ENCODE measurements at places on chromosomes 13 and 19.

DNA sequence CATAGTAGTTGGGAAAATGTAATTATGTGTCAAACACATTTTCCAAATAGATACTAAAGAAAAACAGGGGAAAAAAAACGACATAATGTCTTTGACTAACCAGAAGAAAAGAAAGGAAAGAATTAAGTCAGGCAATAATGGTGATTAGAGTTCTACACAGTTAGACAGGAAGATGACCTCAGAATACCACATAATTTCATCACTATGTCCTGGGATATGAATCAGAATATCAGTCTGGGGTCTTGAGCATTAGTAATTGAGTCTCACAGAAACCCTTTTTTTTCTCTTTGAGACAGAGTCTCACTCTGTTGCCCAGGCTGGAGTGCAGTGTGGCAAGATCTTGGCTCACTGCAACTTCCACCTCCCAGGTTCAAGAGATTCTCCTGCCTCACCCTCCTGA is 503.4 kb downstream of the SLITRK1 start:
- no peak for DNase-seq

DNA sequence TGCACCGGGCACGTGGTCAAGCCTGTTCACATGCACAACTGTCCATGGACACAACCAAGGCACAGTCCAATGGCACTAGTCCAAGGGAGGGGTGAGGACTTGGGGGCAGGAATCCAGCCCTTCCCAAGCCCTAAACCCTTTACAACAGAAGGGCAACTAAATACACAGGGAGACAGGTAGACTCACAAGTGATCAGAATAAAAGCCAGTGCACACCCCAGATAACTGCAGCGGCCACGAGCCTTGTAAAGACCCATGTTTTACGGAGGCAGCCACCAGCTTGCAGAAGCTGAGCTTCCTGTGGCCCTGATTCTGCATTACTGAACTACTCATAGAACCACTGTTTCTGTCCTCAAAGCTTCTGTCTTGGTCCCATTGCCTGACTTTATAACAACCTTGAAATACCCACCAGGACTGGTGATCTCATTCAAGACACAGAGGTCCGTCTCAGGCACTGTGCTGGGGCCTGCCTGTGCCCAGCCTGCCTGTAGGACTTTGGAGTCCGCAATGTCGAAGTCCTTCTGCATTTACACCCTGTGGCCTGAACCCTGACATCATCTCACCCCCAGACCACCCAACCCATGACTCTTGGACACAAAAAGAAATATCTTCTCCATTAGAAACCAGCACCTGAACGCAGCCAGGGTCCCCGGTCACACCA is 181.2 kb downstream of the COL4A1 start:
- DNase-seq = no peak

- DNase-seq = no peak
Observed at GRCh38 chr13:108120856-108121255, 94.5 kb downstream of the LIG4 start.

DNA sequence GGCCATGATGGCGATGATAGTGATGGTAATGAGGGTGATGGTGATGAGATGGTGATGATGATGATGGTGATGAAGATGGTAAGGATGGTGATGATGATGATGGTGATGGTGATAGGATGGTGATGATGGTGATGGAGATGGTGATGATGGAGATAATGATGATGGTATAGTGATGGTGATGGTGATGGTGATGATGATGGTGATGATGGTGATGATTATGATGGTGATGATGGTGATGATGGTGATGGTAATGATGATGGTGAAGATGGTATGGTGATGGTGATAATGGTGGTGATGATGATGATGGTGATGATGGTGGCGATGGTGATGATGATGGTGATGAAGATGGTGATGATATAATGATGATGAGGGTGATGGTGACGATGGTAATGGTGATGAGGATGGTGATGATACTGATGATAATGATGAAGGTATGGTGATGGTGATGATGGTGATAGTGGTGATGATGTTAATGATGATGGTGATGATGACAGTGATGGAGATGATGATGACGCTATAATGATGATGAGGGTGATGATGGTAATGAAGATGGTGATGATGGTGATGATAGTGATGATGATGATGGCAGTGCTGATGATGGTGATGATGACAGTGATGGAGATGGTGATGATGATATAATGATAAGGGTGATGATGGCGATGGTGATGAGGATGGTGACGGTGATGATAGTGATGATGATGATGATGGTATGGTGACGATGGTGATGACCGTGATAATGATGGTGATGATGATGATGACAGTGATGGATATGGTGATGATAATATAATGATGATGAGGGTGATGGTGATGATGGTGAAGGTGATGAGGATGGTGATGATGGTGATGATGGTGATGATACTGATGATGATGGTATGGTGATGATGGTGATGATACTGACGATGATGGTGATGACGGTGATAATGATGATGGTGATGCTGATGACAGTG is 37.5 kb downstream of the ZNF557 start:
- no peak for DNase-seq

DNA sequence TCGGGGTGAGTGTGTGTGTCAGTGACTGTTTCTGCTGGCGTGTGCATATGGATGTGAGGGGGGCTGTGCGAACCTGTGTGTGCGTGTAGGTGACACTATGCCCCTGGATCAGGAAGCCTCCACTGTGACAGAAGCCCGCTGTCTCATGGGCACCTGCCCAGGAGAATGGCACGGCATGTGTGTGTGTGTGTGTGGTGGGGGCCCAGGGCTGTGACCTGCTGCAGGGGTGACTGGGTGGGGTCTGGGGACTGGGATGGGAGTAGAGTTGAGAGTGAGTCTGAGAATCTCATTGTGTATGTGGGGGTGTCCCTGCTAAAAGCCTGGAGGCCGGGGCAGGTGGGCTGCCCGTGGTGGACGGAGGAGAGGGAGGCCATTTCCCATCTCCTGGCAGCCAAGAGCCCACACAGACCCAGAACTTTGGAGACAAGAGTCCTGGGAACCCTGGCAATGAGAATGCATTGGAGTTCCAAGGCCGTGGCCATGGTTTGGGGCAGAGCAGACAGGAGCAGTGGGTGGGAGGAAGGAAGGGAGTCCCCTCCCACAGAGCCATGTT is 6.4 kb upstream of the TPM4 start:
- DNase-seq = no peak

DNA sequence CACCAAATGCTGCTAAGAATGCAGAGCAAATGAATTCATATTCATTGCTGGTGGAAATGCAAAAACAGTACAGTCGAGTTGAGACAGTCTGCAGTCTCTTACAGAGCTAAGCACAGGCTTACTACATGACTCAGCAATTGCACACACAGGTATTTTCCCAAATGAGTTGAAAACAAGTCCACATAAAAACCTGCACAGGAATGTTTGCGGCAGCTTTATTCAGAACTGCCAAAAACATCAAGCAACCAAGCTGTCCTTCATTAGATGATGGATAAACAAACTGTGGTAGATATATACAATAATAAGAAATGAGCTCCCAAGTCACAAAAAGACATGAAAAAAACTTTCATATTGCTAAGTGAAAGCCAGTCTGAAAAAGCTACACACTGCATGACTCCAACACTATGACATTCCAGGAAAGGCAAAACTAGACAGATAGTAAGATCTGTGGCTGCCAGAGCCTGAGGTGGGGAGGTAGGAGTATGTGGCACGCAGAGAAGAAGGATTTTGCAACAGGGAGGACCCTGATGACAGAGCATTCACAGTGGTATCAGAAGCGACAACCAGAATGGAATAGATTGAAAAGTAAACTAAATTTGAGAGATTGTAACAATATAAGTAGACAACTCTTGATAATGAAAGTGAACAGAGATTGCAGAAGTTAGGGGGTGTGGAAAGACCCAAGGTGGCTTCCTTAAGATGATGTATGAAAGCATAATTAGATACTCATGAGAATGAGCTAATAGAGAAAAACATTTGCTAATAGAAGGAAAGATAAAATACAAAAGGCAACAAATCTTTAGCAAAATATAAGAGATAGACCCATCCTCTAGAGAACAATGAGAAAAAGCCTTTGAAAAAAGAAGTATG is 52.7 kb downstream of the TSC22D1 start:
- DNase-seq = no peak

DNA sequence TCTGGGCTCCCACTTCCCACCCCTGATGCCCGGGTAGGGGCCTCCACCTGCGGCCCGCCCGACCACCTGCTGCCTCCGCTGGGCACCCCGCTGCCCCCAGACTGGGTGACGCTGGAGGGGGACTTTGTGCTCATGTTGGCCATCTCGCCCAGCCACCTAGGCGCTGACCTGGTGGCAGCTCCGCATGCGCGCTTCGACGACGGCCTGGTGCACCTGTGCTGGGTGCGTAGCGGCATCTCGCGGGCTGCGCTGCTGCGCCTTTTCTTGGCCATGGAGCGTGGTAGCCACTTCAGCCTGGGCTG is 7.9 kb downstream of the DBP start:
- no peak for DNase-seq

- DNase-seq = no peak
Observed at GRCh38 chr13:98978280-98978679, 416 bp upstream of the DOCK9 start.

DNA sequence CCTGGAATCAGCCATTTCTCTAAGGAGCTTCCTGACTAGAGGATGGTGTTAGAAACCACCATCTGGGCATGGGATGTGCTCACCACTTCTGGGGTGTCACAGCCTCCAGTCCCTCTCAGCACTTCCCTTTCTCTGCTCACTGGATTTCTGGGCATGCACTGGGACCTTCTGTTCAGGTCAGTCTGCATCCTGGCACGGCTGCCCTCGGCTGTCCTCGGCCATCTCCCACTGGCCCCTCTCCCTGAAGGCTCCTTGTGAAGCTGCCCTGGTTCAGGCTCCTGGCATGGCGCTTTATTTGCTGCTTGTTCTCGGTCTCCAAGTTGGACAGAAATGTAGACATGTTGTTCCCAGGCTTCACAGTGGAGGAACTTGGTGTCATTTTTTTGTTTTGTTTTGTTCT is 60.0 kb downstream of the TEX29 start:
- no peak for DNase-seq

DNA sequence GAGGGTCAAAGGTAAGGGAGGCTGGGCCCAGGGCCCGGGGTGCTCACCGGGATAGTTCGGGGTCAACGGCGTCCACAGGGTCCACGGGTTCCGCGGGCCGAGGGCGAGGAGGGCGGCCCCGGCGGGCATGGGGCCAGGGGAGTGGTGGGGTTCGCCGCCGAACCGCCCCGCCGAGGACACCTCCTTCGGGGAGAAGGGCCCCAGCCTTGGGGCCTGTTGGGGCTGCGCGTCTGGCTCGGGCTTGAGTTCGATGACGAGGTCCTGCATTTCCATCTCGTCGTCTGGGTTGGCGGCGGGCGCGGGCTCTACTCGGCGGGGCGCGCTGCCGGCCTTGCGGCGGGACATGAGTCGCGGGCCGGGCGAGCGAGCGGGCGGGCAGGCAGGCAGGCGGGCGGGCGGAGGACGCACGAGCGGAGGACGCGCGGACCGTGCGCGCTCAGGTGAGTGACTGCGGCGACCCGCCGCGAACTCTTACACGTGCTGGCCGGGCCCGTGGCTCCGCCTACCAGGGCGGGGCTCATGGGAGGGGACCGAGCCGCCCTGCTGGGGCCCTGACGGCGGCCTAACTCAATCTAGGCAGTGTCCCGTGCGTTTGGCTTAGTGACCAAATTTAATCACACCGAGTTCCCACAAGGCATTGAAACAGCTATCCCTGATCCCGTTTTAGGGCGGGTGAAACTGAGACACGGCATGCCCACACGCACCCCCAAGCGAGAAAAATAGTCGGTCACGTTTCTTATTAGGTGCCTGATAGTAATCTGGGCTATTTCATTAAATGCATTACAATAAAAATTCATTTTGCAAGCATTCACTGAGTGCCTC is at the start of gene ZNF296:
TSS of gene ZNF296 (minus strand) at position 450 of the 822 bp plus-strand sequence. CDS start at position 345, 105 bp downstream.
- peak; percentile 82 for DNase-seq

DNA sequence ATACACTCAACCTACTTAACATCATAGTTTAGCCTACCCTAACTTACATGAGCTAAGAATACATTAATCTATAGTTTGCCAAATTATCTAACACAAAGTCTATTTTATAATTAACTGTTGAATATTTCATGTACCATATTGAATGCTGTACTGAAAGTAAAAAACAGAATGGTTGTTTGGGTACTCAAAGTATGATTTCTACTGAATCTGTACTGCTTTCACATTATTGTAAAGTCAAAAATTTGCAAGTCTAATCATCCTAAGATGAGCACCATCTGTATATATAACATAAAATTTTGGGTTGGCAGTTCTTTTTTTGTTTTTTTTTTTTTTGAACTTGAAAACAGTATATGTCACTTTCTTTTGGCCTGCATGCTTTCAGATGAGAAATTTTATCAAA is 1212.6 kb downstream of the SLITRK5 start:
- DNase-seq = no peak

DNA sequence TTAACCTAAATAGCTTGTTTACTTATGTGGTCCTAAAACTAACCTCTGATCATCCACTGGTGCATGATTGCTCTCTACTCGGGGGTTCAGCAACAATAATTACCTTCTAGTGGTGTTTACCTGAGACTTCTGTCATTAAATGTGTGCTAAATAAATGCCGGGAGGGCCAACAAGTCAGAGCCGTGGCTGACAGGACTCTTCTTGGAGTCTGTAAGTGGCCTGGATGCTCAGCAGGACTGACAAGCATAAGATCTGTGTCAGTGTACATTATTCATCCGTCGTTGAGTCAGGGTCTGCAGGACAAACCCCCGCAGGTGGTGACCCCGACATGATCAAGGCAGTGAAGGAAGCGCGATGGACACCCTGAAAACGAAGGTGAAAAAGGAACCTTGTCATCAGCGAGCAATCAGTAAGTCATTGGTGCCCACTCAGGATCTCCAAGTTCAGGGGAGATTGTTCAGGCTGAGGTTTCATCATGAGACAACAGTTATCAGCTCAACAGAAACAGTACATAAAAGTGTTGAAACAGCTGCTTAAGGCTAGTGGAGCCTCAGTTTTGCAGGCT is 1466.9 kb downstream of the UQCRFS1 start:
- no peak for DNase-seq

- no peak for DNase-seq
Observed at GRCh38 chr13:114145722-114146121, 13.3 kb upstream of the RASA3 start.

- DNase-seq = peak; percentile 92
Observed at GRCh38 chr13:35475960-35476943, at the start of gene MAB21L1. MAB21L1 (minus strand) TSS chr13:35476689; CDS start chr13:35476138, 551 bp downstream.

DNA sequence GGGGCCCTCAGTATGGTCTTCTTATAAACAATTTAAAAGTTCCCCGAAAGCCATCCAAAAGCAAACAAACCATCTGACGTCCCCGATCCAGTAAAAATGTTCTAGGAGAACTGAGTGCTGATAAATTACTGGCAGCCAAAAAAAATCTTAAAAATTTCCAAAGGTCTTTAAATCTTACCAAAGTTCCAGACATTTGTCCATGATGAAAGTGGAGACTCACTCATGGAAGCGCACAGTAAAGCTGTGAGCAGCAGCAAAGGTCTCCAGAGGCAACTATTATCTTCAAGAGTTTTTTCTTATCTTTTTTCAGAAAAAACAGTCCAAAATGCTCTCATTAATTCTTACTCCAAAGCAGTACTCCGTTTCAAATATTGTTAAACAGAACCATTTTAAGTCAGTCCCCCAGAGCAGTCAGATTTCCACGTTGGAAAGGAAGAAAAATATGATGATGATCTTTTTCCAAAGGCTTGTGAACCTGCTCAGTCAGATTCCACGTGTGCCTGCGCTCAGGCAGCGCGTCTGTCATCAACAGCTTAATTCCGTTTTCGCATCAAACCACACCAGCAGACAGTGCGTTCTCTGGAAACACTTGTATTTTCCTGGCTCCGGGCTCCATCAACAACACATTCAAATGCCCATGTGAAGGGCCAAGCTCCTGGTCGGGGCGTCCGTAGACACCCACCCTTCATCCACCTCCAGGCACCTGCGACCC is 85.4 kb downstream of the COL4A1 start:
- DNase-seq = no peak

GRCh38 chr13:39215971-39216370 is 177.7 kb downstream of the NHLRC3 start:
- DNase-seq = no peak

- DNase-seq = no peak
Observed at GRCh38 chr19:10624585-10624984, 768 bp upstream of the SLC44A2 start.
